ENCODE measurements at places on chromosomes 5 and 9.

GRCh38 chr9:69379270-69379982 lies 54.4 kb downstream of the ENTREP1 start:
- DNase-seq: no peak

DNA sequence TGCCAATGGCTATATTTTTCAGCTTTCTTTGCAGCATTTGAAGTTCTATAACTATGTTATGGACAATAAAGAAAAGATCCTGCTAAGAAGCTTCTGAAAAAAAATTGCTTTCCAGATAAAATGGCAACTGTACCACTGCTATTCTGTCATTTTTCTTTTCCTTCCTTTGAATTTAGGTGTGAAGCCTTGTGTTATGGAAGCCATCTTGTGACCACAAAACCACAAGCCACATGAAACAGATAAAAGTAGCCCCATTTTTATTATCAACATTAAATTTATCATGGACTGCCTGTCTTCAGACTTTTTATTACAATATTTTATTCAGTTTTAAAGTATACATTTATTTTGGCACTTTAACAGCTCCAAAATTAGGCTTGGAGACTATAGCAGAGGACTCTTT lies 289.9 kb upstream of the ACTBL2 start:
- DNase-seq: no peak

- DNase-seq: no peak
Measured at GRCh38 chr5:6585168-6585567, 47.7 kb downstream of the NSUN2 start.

DNA sequence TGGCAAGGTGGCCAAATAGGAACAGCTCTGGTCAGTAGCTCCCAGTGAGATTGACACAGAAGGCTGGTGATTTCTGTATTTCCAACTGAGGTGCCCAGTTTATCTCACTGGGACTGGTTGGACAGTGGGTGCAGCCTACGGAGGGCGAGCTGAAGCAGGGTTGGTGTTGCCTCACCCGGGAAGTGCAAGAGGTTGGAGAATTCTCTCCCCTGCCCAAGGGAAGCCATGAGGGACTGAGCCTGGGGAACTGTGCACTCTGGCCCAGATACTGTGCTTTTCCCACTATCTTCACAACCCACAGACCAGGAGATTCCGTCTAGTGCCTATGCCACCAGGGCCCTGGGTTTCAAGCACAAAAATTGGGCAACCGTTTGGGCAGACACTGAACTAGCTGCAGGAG lies 61.0 kb downstream of the TNFSF8 start:
- DNase-seq: no peak

DNA sequence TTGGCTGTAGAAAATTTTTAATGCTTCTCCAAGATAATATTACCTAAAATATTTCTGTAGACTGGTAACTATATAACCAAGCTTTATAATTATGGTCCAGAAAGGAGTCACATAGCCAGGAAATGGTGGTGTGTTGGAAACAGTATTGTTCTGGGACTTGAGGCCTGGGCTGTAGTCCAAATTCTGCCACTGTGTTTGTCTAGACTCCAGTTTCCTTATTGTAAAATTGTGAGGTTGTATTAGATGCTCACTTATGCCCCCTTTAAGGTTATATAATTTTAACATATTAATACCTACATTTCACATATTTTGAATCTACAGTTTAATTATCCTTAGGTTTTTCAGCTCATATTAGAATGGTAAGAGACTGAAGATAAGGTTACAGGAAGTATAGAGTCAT lies 42.4 kb downstream of the STX17 start:
- DNase-seq: no peak

GRCh38 chr9:74277532-74277931 lies 219.6 kb upstream of the RORB start:
- DNase-seq: no peak

DNA sequence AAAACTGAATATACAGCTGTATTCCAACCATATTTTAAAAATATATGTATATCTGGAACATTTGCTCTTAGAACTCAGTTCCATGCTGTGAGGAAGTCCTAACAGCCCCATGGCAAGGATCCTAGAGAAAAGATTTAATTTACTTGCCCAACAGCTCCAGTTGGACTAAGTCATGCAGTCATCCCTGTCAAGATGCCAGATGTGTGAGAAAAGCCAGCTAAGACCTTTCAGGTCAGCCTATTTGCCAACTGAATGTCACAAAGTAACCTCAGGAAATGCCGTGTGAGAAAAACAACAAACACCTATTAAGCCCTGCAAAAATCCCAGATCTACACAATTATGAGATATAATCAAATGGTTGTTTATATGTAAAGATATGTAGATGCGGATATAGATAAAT lies 416.3 kb downstream of the NR2F1-AS1 start:
- DNase-seq: no peak

DNA sequence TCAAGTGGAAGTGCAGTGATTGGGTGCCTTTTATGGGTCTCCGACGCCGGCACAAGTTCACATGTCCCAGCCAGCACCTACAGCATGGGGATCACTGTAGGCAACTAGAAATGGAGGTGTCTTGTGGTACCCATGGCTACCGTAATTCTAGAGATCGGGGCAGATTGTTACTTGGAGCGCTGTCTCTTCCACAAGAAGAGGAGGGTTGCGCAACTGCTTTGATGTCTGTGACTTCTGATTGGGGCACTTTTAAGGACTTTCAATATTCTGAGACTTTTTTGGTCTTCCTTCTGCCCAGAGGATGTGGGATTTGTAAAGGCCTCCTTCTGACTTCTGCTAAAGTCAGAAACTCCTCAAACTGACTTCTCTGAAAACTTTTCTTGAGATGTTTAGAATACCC lies 41.9 kb downstream of the GLRX start:
- DNase-seq: no peak

DNA sequence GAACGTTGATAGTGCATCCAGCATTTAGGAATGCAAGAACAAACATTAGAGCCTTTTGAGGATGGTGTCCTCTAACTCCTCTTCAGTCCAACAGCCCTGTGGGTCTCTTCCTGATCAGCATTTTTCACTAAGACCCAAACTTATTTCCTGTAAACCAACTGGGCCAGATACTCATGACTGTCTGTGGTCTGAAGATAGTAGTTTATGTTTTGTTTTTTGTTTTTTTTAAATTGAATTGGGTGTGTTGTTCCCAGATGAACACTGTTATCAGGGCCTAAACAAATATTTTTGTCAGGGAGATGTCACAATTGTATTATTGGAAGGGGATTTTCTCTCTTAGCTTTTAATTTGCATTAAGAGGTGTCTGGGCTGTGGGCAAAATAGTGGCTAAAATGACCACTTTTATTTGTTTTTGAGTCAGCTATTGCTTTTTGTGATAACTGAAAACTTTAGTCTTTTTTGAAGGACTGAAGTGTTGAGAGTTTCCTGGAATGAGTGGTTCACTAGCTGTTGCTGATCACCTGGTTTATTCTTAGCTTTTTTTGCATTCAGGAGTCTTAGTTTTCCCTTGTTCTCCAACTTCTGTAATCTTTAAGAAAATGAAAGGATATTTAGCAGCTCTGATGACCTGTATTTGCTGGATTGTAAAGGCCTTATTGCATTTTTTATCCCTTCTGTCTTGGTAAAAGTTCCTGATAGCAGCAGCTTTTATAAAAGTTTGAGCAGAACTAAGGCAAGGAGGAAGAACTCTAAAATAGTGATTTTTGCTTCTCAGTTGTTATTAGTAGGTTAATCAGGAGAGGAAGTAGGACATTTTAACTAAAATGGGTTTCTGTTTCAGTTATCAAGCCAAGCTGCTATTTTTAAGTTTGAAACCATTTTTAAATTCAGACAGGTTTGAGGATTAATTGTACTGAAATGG lies 5.5 kb downstream of the MAN2A1 start:
- DNase-seq: no peak

All from head of caudate nucleus (tissue), 42 donors.